Stimulated activated CD8-positive, alpha-beta memory T cell treated with anti-CD3 and anti-CD28 coated beads, Interleukin-4, amount 100 ng/mL, for 4 hours (primary cell): ENCODE measurements at places on chromosomes 1 and 21.
A peak's percentile ranks its signal among the peaks of the same experiment; 100 is the strongest.

- no peak for DNase-seq
Observed at GRCh38 chr1:21573475-21573874, 64.3 kb downstream of the ALPL start.

- DNase-seq, result no peak
Observed at GRCh38 chr1:78292361-78292760, 198.4 kb upstream of the PTGFR start.

DNA sequence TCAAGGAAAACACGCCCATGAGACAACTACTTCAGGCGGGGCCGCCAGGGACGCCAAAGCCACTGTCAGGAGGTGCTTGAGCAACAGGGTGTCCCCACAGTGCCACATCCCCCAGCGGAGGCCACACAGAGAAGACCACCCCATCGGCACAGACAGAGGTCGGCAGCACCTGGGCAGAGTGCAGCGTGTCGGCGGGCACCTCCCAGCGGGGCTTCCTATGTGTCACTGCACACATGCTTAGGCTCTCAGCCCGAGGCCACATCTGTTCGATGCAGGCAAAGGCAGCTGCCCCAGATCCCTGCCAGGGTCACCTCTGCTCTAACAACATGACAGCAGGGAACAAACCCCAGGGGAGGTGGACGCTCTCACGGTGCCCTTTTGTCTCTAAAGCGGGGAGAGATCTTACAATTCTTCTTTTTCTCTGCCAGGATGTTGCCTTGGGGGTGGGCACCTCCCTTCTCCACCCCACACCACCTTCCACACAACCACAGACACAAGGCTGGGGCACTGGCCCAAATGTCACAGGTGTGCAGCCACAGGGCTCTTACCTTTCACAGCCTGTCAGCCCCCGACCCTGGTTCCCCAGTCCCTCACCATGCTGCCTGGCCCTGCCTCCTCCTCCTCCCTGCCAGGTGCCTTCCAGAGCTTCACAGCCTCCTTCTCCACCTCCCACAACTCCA lies 4.2 kb downstream of the KRTAP10-8 start:
- DNase-seq, result no peak

DNA sequence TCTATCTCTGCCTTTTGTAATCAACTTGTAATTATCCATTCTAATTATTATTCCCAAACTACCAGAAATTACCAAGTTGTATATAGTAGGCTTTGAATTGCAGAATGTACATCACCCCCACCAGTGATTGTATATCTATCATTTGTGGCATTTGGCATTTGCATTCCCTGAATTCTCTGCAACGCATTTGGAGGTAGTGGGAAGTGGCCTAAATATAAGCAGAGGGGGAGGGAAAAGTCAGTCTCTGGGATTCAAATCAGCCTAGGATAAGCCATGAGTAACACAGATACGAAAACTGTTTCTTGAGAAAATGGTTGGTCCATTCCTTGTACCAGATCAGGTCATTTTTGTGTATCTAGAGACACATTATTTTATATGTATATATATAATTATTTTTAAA lies 20.7 kb downstream of the DDX20 start:
- no peak for DNase-seq

DNA sequence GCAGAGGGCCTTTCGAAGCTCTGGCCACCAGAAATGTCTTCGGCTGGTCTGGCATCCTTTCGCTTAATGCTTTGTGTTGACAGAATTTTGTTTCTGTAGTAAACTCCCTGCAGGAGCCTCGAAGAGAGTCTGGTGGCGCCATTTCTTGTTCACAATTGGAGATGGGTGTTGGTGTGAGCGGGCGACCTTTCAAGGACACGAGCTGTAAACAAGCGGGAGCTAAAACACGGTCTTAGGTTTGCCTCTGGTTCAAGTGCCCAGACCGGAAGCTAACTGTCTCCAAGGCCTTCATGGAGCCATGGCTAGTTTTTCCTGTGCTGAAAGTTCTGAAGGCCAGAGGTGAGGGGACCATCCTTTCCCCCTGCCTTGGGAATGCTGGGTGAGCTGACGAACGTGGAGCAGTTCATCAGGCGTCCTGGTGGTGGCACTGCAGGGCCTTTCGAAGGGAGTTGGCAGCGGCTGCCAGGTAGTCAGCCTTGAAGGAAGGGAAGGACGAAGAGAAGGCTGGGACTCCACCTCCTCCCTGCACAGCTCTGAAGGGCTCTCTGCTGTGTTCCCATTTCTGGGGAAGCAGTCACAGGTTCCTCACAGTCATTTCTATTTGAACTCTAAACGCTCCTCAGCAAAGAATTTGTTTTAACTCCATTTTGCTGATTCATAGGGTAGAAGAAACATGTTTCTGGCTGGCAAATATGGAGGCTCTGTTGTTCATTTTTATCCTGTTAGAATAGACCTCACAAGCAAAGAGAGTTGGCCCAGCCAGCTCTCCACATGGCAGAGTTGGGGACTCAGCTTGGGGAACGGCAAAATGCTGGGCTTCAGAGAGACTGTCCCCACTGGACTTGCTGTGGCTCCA lies 35.2 kb downstream of the URB2 start:
- DNase-seq, result peak; percentile 21

GRCh38 chr1:85609976-85610375 lies 29.4 kb downstream of the CCN1 start:
- no peak for DNase-seq

DNA sequence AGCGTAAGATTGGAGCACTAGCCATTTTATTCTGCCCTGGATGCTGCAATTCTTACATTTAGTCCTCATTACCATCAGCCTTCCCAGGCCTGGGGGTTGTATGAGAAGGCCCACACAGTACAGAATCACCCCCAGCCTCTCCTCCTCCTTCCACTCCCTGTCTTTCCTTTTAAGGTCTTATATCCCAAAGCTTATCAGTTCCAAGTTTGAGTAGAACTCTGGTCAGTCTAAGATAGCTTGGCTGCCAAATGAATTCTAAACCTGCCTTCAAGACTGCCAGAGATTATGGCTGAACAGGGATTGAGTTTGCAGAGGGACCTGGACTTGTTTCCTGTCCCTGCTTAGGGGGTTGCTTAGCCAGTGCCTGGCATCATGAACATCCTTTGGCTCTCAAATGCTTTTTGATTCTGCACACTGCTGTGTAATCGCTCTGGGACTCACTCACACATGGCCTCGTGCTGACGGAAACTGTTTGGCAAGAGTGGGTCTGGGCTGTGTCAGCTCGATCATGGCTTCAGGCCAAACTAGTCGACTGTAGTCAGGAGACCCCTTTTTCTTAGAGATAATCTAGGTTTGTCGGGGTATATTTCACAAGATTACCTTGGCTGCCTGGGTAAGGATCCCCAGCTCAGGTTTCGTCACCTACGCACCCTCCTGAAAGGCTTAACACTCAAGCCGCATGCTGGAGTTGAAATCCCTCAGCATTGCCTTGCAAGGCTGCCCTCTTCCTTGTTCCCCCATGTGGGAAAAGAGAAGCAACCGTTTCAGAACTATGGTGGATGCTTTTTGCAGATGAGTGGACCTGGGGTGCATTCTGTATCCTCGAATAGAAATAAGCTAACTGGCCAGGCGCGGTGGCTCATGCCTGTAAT lies 252.6 kb downstream of the NFIA start:
- no peak for DNase-seq

- no peak for DNase-seq
Observed at GRCh38 chr1:108893141-108893530, 16.4 kb downstream of the GPSM2 start.

- no peak for DNase-seq
Observed at GRCh38 chr1:27076803-27077202, 64.2 kb upstream of the TENT5B start.

DNA sequence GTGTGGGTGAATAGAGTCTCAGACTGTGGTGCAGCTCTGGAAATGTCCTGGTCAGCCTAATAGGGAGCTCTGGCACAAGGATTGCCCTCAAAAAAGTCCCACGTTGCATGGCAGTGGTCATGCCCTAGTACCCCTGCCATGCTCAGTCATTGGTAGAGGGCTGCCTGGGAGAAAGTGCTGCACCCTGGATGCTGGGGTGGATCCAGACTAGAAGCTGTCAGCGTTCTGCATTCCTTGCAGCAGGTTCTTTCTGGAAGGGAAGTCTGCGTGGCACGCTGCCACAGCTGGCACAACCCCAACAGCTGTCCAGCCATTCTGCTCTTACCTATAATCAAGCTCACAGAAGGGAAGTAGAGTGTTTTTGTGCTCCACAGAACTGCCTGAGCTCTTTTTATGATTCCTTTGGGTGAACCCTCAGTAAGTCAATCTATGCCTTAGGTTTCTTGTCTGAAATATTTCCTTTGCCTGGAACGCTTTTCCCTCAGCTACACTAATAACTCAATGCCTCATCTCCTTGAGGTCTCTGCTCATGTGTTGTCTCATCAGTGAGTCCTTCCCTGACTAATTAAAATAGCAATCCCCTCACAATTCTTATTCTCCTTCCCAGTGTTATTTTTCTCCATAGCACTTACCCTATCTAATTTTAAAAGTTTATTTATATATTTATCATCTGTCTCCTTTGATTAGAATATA lies 61.5 kb upstream of the JAK1 start:
- no peak for DNase-seq

DNA sequence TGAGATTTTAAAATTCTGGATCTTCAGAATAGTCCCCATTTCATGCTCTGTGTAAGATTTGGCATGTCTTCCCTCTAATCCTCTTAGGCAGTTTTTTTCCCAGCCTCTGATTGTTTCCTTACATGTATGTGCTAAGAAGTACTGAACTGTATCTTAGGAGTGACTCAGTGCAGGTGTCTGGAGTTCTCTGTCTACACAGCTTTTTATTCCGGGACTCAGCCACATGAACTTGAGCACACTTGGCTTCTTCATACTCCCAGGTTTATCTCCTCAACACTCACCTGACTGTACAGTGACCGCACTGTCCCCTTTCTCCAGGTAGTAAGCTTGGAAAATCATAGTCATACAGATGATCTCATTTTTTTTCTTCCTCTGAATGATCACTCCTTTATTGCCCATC lies 50.7 kb downstream of the SYT14 start:
- DNase-seq, result no peak

GRCh38 chr1:152189657-152190442 lies 30.8 kb upstream of the RPTN start:
- DNase-seq, result peak; percentile 30

- DNase-seq, result no peak
Observed at GRCh38 chr1:234527346-234527745, 48.4 kb upstream of the TARBP1 start.

DNA sequence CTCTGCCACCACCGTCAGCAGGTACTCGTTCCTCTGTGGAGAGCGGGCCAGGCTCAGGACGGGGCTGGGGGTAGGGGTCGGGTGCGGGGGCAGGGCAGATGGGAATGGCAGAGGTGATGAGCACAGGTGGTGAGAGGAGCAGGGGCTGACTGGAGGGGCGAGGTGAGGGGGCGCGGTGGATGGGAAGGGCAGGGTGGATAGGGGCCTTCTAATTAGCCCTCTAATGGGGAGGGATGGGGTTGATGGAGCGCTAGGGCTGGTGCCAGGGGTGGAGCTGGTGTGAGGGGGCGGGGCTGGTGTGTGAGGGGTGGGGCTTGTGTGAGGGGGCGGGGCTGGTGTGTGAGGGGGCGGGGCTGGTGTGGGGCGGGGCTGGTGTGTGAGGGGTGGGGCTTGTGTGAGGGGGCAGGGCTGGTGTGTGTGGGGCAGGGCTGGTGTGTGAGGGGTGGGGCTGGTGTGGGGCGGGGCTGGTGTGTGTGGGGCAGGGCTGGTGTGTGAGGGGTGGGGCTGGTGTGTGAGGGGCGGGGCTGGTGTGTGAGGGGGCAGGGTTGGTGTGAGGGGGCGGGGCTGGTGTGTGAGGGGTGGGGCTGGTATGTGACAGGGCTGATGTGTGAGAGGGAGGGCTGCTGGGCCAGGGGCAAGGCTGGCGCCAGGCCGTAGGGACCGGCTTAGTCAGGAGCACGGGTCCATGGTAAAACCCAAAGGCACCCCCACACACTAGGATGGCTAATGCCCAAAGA lies 5.9 kb downstream of the KRTAP10-1 start:
- no peak for DNase-seq

- no peak for DNase-seq
Observed at GRCh38 chr1:178093494-178093950, 382 bp upstream of the RASAL2 start.

DNA sequence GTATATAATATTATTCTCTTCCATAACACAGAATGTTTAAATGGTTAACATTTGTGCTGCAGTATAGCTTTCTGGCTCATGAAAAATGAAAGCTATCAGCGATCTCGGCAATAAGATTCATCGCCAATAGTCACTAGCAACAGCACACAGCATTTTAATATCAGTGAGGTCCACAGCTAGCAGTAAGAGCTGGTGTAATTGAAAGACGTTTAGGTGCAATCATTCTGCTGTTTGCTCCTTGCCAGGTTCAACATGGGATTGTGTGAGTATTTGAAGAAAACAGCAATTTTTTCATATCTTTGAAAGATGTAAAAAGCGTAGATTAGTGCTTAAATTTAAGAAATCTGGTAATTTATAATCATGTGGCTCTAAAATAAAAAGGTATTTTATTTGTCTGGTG lies 20.1 kb downstream of the PRKACB start:
- no peak for DNase-seq

- no peak for DNase-seq
Observed at GRCh38 chr1:207414606-207415108, 39.5 kb upstream of the CR2 start.

- no peak for DNase-seq
Observed at GRCh38 chr1:41731516-41732030, 187.1 kb downstream of the HIVEP3 start.

DNA sequence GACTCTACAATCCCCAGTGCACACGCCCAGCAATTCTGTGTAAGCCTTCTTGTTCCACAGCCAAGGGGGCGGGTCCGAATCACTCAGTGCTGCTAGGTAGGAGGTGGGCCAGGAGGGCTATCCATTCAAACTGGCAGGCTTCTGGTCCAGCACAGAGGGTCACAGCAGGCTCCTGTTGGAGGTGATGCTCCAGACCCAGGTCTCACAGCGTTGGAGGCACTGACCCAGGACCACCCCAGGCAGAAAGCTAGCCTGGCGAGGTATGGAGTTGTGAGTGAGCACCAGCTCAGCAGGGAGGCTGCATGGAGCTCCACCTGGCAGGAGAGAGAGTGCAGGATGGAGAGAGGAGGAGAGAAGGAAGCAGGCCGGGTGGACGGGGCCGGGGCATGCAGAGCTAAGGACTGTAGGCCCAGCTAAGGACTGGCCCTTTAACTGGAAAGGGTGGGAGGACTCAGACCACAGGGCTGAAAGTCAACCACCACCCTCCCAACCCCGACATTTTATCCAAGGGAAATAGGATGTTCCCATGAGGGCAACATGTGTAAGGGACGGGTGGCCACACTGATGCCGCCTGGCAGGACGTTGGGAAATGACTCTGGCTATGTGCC lies 38.7 kb downstream of the GPR161 start:
- no peak for DNase-seq

DNA sequence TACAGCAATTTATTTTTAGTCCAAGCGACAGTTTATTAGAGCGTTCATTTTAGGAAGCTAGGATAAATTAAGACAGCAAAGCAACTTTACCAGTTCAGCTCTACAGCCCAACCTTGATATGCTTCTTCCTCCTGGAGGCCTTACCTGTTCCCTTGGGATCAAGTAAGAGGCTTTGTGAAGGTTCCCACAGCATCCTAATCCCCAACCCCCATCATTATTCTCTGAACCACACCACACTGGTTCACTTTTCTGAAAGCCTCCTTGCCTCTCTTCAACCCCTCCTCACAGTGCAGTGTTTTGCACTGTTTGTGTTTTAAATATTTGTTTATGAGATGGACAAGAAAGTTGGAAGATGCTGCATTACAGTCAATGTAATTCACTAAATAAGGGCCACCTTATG lies 126.3 kb upstream of the CXADR start:
- DNase-seq, result no peak
